ENCODE measurements at places on chromosomes 3 and 15.

DNA sequence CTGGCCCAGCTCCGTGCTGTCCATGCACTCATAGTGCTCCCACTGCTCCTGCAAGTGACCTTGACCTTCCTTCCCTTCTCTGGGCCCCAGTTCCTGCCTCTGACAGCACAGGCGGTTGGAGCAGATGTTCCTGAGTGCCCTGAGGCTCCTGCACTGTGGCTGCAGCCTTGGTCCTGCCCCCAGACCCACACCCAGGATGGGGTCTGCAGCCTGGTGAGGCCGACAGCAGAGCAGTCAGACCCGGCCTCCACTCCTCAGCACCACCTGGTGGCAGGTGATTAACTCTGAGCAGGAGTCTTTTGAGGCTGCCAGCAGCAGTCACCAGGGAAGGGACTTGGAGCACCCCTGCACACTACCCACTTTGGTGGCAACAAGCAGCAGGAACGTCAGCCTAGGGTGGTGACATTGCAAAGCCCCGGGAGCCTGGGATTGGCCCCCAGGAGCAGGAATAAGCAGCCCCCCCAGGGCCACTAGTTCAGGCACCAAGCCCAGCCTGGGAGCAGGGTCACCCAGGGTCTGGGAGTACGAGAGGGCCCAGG, 64.6 kb downstream of the CYP11A1 start:
- DNase-seq = peak; percentile 56

GRCh38 chr3:105846809-105847208, 22.0 kb downstream of the CBLB start:
- no peak for DNase-seq

DNA sequence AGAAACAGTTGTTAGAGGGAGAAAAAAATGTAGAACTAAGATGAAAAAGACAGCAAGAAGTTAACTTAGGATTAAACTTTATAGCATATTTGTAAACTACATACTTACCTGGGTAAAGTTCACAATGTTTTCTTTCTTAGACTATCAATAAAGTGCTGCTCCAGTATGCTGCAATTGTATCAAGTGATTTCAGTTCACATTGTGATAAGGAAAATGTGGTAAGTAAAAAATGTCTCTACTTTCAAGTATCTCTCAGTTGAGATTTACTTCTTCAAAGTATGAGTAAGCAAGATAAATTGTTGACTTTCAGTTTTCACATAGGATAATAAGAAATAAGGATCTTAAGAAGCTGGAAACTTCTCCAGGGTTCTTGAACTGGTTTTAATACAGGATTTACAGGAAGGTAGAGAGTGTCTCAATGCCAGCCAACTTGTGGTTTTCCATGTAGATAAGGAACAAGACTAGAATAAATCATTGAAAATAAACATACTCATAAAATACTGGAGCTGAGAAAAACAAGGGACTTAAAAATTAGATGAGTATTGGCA, 528.8 kb downstream of the UNC13C start:
- DNase-seq = no peak

- DNase-seq = peak; percentile 71
Measured at GRCh38 chr3:23113455-23114171, 89.5 kb upstream of the UBE2E2 start.

DNA sequence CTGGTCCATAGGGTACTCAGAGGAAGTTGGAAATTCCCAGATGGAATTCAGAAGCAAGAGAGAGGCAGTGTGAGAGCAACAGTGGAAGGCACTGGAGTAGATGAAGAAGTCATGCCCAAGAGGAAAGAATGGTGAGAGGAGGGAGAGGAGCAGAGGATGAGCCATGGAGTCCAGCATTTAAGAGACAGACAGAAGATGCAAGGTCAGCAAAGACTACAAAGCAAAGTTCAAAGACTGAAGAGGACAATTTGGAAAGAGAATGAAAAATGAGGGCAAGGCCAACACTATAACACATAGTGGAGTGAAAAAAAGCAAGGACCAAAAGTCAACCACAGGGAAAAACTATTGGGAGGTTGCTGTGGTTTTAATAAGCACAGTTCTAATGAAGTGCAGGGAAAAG, 178.7 kb downstream of the SSR3 start:
- DNase-seq = no peak
